ENCODE measurements at places on chromosomes 5 and 9. TPM values are rescaled to one million over a fixed set of nuclear protein-coding genes. Genes with fewer than 3 reads are reported as not detected.
A peak's percentile ranks its signal among the peaks of the same experiment; 100 is the strongest.

DNA sequence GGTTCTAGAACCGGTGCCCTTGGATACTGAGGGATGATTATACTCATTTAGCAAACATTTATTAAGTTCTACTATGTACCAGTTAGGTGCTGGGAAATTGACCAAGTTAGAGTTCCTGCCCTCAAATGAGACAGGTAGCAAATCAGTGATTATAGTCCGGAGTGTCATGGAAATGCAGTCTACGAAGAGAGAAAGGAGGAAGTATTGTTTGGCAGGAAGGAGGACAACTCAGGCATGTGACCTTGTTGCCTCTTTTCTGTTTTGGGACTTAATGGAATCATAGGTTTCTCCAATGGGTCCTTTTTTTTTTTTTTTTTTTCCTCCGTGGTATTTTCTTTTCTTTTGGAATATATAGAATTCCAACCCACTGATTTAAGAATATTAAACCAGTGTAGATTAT, 28.0 kb downstream of the OSTF1 start:
- peaks cover 2% of the 10 kb centered on the region for H3K36me3 ChIP-seq
- no peak overlapping the region for H3K4me3 ChIP-seq
- no peak for DNase-seq
- no peaks in the 10 kb centered on the region for H3K4me1 ChIP-seq
- no peaks in the 10 kb centered on the region for H3K27me3 ChIP-seq
- no peak overlapping the region for H3K27ac ChIP-seq

- H3K27ac ChIP-seq = no peak overlapping the region
- no peak overlapping the region for H3K4me3 ChIP-seq
- H3K36me3 ChIP-seq = no peaks in the 10 kb centered on the region
- H3K27me3 ChIP-seq = no peaks in the 10 kb centered on the region
- DNase-seq = no peak
- H3K4me1 ChIP-seq = no peaks in the 10 kb centered on the region
Observed at GRCh38 chr5:35438288-35438687, 179.4 kb upstream of the SPEF2 start.

Gene SLC6A7
- total RNA-seq = 4.4 TPM

Gene ANXA2R
- 1.3 TPM for total RNA-seq

Gene PKD2L2
- not detected for total RNA-seq

Gene SOWAHA
- 4.1 TPM for total RNA-seq

Gene RETREG1
- total RNA-seq = 120 TPM

DNA sequence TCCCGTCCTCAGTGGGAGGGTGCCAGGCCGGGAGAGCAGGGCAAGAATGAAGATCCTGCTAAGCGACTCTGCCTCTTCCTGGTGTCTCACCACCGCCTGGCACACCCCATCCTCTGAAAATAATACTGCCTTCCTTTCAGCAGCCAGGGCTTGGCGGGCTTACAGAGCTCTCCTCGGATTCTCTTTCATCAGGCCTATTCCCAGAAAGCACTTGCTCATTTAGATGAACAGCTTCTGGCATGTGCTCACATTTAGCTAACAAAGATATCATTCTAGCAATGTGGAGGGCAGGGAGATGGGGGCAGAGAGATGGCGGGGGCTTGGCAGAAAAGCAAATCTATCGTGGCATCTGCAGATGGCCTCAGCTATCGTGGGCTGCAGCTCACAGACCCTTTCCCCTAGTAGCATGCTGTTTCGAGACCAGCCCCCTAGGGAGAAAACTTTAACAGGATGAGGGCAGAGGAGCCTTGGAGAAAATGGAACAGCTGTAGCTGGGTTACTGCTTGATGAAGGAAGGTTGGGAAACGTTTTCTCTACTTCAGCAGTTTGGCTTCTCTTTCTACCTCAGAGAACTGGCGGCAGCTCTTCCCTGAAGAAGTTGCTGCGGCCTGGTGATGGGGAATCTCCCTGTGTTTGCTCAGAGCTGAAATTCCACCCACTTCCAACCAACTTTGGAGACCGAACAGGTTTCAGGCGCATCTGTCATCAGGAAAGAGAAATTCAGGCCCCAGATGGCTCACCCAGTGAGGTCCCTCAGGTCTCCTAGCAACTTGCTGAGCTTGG, 102.1 kb downstream of the TMEM174 start:
- no peaks in the 10 kb centered on the region for H3K36me3 ChIP-seq
- peaks cover 5% of the 10 kb centered on the region for H3K27me3 ChIP-seq
- peaks cover 14% of the 10 kb centered on the region for H3K4me1 ChIP-seq
- peak overlapping the region; percentile 65 for H3K27ac ChIP-seq
- peak; percentile 72 for DNase-seq

- DNase-seq = no peak
- H3K4me1 ChIP-seq = no peaks in the 10 kb centered on the region
- H3K36me3 ChIP-seq = no peaks in the 10 kb centered on the region
Observed at GRCh38 chr5:64315778-64316177, 150.1 kb downstream of the RNF180 start.

- no peaks in the 10 kb centered on the region for H3K4me1 ChIP-seq
- no peaks in the 10 kb centered on the region for H3K36me3 ChIP-seq
- H3K27ac ChIP-seq = no peak overlapping the region
- no peak overlapping the region for H3K4me3 ChIP-seq
Observed at GRCh38 chr9:129762985-129763926, 10.4 kb upstream of the PTGES start.

DNA sequence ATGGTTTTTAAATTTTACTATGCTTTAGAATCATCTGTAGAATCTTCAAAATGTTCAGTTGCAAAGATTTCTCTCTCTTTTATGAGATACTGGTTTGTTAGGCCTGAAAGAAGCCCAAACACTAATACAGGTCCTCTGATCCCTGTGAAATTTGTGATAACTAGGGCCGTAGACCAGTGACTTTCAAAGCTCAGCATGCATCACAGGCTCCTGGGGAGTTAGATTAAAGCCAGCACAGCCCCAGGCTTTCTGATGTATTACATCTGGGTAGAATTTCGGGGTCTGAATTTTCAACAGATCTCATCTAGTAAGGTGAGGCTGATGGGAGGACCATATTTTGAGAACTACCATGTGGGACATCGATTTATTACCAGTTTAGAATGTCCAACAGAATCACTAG, 194.1 kb upstream of the PTPRD start:
- H3K4me1 ChIP-seq = no peaks in the 10 kb centered on the region
- no peak overlapping the region for H3K27ac ChIP-seq
- no peaks in the 10 kb centered on the region for H3K36me3 ChIP-seq
- H3K4me3 ChIP-seq = no peak overlapping the region
- no peaks in the 10 kb centered on the region for H3K27me3 ChIP-seq

DNA sequence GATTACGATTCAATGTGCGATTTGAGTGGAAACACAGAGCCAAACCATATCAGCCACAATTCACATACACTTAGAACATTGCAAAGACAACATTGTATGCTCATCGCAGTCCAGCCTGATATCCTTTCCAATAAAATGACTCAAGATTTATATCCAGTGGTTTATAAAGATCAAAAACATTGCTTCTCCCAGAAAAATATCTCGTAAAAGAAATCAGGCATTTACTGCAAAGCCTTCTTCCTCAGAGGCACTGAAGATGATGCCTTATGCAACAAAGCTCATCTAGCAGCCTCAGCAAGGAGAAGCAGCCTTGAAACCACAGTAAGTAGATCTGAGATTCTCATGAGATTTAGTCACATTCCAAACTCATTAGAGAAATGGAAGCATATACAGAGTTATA, 523.8 kb downstream of the ELAVL2 start:
- H3K36me3 ChIP-seq = no peaks in the 10 kb centered on the region
- DNase-seq = no peak
- H3K27ac ChIP-seq = no peak overlapping the region

DNA sequence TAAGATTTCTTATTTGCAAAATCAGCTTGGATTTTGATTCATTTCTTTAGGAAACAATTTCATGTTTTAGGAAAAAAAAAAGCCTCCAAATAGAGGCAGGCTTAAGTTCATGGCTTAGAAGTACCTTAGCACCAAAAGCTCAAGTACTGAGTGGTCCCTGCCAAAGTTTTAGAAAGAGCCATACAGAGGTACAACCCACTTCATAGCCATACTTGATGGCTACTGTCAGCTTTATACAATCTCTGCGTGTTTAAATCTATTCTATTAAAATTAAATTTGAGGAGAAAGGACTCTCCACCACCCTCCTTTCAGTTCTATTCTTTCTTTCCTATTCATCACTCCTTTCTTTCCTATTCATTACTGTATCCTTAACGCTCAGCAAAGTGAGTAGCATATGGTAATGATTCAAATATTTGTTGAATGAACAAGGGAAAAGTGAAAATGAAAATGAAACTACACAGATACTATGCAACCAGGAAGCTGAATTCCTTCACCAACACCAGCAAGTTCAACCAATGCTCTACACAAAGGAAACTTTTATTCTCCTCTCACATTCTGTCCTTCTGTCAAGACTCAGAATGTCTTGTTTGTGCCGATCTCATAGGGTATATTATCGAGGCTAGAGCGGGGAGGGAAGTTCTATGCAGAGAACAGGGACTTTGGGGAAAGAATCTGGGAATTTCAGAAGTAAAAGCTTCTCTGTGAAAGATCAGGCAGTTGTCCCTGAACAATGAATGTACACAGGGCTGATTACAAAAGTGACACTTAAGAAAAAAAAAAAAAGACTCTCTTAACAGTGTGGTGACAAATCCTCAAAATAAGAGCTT, 138.6 kb upstream of the SPEF2 start:
- no peaks in the 10 kb centered on the region for H3K4me1 ChIP-seq
- H3K27me3 ChIP-seq = no peaks in the 10 kb centered on the region
- no peaks in the 10 kb centered on the region for H3K36me3 ChIP-seq
- peak overlapping the region; percentile 65 for H3K27ac ChIP-seq
- no peak overlapping the region for H3K4me3 ChIP-seq
- DNase-seq = no peak

- peak overlapping the region; percentile 78 for H3K4me3 ChIP-seq
- peak overlapping the region; percentile 91 for H3K27ac ChIP-seq
- no peaks in the 10 kb centered on the region for H3K27me3 ChIP-seq
- DNase-seq = no peak
Observed at GRCh38 chr9:35490155-35490909, 421 bp downstream of the RUSC2 start.

Gene NTNG2
- total RNA-seq = 5.4 TPM

DNA sequence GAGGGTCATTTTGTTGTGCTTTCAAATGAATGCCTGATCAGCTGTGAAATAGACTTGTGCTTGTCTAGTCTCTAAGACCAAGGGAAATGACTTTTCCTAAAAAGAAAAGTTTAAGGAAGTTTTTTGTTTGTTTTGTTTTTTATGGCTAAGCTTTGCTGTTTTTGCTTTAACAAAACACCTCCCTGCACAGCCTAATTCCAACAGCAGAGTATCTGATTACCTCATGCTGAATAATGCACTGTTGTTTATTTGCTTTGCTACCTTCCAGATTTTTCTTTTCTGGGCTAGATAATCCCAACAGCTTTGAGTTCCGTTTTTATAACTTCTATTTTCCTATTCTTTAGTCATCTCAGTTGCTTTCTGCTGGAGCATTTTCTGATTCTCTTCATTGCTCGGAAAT, 95.8 kb downstream of the AOPEP start:
- no peak overlapping the region for H3K4me3 ChIP-seq
- DNase-seq = no peak
- H3K36me3 ChIP-seq = peaks cover 1% of the 10 kb centered on the region
- no peaks in the 10 kb centered on the region for H3K27me3 ChIP-seq
- peaks cover 13% of the 10 kb centered on the region for H3K4me1 ChIP-seq

DNA sequence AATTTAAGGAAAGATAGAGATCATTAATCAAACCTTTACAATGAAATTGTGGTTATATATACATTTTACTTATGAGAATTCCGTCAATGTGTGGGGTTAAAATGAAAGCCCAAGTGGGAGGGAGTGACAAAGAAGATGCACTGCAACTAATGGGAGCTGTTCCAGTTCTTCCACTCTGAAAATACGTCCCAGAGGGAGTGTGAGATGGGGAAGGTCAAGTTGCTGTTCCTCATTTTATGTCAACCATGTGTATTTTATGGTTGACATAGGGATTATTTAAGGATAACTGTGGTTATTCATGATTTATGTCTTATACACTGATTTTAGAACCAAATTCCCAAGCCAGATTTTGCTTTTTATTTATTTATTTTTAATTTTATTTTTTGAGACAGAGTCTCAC, 14.2 kb upstream of the RGS3 start:
- H3K27ac ChIP-seq = no peak overlapping the region
- no peaks in the 10 kb centered on the region for H3K36me3 ChIP-seq
- DNase-seq = no peak
- H3K27me3 ChIP-seq = no peaks in the 10 kb centered on the region
- H3K4me3 ChIP-seq = no peak overlapping the region

DNA sequence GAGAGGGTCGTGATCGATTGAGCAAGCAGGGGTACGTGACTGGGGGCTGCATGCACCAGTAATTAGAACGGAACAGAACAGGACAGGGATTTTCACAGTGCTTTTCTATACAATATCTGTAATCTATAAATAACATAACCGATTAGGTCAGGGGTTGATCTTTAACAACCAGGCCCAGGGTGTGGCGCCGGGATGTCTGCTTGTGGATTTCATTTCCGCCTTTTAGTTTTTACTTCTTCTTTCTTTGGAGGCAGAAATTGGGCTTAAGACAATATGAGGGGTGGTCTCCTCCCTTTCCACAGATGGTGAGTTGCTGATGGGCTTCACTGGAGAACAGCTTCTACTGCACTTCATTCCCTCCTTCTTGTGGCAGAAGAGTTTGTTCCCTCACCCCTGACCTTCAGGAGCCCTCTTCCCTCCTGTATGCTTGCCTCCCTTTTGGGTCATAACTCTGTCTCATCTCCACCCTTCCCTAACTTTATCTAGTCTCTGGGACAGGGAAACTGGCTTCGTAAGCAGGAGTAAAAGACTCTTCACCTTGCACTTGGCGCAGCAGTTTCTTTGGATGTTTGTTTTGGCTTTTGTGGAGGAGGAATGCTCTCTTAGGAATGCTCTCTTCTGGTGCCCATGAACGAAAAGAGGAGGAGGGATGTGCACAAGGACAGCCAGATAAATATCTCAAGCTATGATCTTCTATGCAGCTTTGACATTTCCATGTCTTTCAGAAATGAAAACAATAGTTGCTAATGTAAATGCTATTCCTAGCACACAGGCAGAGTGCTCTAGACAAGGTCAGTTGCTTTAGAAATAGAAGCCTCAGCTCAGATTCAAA, 139.8 kb upstream of the RPS23 start:
- no peaks in the 10 kb centered on the region for H3K27me3 ChIP-seq
- no peak overlapping the region for H3K27ac ChIP-seq
- H3K4me1 ChIP-seq = no peaks in the 10 kb centered on the region
- no peak for DNase-seq

GRCh38 chr5:180129291-180130190, 58.0 kb upstream of the RNF130 start:
- no peak overlapping the region for H3K4me3 ChIP-seq
- no peak for DNase-seq
- H3K27me3 ChIP-seq = no peaks in the 10 kb centered on the region
- no peak overlapping the region for H3K27ac ChIP-seq
- H3K4me1 ChIP-seq = peaks cover 37% of the 10 kb centered on the region

GRCh38 chr9:126612326-126612812, 1.4 kb upstream of the LMX1B start:
- H3K27me3 ChIP-seq = peaks cover 84% of the 10 kb centered on the region
- peaks cover 4% of the 10 kb centered on the region for H3K36me3 ChIP-seq
- H3K4me3 ChIP-seq = peak overlapping the region; percentile 12
- no peak for DNase-seq
- H3K27ac ChIP-seq = no peak overlapping the region

Gene PPP1R2B
- 0.11 TPM for total RNA-seq

DNA sequence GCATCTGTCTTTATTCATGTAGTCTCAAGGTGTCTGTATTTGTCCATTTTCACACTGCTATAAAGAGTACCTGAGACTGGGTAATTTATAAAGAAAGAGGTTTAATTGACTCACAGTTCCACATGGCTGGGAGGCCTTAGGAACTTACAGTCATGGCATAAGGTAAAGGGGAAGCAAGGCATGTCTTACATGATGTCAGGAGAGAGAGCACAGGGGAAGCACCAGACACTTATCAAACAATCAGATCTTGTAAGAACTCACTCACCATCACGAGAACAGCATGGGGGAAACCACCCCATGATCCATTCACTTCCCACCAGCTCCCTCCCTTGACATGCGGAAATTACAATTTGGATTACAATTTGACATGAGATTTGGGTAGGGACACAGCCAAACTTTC, 44.2 kb downstream of the NLN start:
- H3K4me1 ChIP-seq = no peaks in the 10 kb centered on the region
- no peaks in the 10 kb centered on the region for H3K27me3 ChIP-seq
- no peak overlapping the region for H3K27ac ChIP-seq

Data from spinal cord (tissue), 10 donors.